ENCODE measurements at places on chromosomes 7 and 10.

- no peak for DNase-seq
Observed at GRCh38 chr7:149398195-149398820, 62.6 kb downstream of the ZNF777 start.

DNA sequence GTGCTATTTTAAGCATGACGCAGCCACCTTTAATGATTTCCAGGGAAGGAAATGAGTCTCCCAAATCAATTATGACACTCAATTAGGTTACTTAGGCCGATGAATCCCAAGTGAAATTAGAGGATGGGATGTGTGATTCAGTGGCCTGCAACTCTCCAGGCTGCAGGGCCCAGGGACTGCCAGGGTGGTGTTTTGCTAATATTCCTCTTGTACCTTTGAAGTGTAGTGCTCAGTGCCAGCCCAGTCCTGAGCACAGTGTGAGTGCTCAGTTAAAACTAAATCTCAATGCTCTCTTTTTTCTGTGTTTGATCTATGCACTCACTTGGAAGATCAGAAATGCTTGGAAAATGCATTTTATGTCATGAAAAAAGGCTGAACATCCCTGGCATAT is 51.6 kb downstream of the SEM1 start:
- DNase-seq: no peak

DNA sequence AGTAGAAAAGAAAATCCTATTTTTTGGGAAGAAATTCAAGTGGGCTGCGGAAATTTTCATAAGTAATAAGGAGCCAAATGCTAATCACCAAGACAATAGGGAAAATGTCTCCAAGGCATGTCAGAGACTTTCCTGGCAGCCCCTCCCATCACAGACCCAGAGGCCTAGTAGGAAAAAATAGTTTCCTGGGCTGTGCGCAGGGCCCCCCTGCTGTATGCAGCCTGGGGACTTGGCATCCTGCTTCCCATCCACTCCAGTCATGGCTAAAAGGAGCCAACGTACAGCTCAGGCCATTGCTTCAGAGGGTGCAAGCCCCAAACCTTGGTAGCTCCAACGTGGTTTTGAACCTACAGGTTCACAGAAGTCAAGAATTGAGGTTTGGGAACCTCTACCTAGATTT is 12.8 kb upstream of the POT1 start:
- DNase-seq: no peak

DNA sequence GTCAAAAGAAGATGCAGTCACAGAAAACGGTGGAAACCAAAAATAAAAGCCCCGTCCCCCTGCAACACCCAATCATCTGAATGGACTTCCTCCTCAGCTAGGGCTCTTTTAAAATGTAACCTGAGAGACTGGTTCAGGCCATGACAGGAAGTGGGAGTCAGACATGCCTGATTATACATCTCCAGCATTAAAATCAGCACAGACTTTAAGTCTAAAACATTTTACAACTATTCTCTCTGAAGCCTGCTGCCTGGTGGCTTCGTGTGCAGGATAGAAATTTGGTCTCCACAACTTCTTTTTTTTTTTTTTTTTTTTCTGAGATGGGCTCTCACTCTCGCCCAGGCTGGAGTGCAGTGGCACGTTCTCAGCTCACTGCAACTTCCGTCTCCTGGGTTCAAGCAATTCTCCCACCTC is 30.3 kb downstream of the HACD1 start:
- DNase-seq: peak; percentile 31

DNA sequence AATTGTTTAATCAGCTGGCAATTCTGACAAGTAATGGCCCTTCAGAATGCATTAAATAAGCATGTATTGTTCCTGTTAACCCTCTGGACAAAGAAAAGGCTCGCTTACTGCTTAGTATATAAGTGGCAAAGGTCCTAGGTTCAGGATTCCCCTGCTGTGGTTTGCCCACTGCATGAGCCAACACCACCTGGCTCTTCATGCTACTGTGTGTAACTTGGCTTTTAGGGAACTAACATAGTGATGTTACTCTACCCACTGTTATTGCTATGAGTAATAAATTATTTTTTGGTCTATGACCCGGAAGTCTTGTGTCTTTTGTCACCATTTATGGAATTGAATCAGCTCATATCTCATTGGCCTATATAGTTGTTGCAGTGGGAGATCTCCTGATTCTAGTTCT is 791.7 kb upstream of the PHF14 start:
- no peak for DNase-seq

GRCh38 chr10:6586501-6586900 is 6.4 kb upstream of the PRKCQ start:
- DNase-seq: no peak

GRCh38 chr7:64887756-64888508 is 15.1 kb upstream of the ZNF273 start:
- no peak for DNase-seq

DNA sequence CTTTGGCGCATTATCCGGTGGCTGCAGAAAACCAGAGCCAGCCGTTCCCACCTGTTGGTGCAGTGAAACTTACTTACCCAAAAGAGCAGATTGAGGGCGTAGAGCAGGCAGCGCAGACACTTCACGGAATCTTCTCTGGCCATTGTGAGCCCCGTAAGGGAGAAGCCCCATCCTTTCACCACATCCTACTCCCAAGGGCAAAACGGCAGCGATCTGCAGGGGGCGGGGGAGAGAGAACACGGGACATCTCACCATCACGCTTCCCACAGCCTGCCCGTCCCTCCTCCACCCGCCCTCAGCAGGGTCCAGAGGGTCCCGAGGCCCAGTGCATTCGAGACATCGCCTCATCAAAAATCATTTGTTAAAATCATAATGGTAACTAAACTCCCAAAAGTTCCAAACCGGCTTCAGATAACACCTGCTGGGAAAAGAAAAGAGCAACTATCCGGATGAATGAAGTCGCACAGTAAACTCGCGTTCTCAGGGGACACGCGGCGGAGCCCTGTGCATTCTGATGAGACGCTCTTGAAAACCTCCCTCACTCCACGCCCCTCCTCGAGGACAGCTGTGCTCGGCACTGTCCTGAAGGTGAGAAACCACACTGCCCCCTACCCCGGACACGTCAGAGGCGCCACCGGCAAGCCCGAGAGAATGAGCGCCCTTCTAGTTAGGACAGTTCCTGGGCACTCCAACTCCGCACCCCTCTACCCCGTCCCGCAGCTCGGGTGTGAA is 1.2 kb downstream of the TSPAN12 start:
- peak; percentile 3 for DNase-seq

- no peak for DNase-seq
Observed at GRCh38 chr7:94012746-94013145, 8.6 kb upstream of the BET1 start.
